Activated CD4-positive, CD25-positive, alpha-beta regulatory T cell treated with anti-CD3 and anti-CD28 coated beads, Interleukin-2, amount 50 U/mL, for 24 hours (primary cell): ENCODE measurements at places on chromosomes 6 and 20.

DNA sequence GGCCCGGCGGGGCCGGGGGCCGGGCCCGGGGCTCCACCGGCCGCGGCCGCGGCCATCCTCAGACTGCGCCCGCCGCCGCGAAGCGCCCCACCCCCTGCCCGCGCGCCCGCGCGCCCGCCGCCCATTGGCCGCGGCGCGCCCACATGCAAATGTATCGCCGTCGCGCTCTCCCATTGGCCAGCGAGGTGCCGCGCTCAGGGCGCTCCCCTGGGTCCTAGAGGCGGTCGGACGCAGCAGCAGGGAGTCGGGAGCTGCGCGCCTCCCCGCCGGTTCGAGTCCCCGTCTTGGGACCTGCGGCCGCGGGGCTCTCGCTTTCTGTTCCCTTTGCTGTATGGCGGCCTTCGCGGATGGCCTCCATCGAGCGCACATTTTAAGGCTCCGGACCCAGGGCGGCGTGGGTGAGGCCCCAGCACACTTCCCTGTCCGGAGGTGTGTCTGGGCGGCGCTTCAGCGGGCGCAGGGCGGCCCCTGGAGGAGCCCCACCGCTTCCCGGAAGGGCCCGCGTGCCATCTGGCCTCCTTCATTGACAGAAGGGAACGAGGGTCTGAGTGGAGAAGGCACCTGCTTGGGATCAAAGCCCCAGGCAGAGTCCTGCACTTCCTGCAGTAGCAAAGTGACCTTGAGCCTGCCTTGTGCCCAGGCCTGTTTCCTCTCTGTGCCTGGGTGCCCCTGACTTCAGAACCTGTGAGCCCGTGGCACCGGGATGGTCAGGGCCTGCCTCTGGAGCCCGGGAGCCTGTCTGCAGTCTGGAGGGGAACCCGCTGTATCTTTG lies at the start of gene CABLES2:
CABLES2 (minus strand) TSS at position 65 of the 772 bp plus-strand sequence; CDS start at position 56, 9 bp downstream.
- peak; percentile 96 for ATAC-seq

DNA sequence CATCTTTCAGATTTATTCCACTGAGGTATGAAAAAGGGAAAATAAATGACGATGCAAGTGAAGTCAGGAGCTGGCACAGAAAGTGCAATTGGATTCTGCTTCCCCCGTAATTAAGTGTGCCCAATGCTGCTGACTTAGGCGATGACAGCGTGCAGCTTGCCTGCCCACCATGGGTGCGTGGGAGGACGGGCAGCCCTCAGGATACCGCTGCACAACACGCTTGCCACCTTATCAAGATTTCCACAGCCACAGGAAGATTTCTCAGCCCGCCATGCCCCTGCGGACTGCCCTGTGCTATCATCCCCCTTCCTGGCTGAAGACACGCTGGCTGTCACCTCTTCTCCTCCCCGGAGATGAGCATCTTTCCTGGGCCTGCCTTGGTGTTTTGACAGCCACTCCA lies 103.3 kb upstream of the BACH2 start:
- no peak for ATAC-seq

GRCh38 chr6:157246048-157246630 lies 77.2 kb downstream of the TMEM242 start:
- ATAC-seq: no peak

DNA sequence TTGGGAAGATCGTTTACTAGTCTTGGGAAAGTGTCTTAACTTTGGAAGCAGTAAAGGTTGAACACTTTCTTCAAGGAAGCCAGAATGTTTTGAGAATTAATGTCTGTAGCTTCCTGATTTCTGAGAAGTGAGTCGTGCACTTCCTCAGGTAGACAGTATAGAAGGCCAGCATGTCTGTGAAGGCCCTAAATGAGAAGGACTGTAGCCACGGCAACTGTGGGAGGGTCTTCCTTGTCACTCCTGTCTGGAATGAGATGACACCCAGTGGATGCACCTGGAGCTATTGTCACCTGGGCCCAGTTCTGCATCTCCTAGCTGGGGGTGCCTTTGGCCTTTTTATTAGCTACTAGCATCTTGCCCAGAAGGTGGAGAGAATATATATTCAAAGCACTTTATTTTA lies 8.8 kb downstream of the STX16 start:
- no peak for ATAC-seq

DNA sequence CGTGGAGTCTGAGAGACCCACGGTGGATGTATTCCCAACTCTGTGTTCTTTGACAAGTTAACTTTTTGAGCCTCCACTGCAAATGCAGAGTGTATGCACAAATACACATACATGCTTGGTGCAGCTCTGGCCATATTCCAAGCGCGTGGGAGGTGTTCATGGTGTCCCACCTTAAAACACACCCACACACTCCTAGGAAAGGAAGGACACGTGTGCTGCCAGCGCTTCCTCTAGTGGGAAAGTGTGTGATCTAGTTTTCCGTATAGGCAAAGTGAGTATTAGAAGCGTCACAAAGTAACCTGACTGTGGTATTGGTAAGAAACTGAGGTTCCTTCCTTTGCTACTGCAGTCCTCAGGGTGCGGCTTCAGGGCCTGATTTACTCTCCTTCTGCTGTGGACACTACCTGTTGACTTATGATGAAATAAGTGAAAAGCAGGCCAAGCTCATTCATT lies 36.0 kb upstream of the MPC1 start:
- no peak for ATAC-seq

- no peak for ATAC-seq
These were observed 1260.3 kb downstream of the EPHA7 start for GRCh38 chr6:92159046-92159445.

DNA sequence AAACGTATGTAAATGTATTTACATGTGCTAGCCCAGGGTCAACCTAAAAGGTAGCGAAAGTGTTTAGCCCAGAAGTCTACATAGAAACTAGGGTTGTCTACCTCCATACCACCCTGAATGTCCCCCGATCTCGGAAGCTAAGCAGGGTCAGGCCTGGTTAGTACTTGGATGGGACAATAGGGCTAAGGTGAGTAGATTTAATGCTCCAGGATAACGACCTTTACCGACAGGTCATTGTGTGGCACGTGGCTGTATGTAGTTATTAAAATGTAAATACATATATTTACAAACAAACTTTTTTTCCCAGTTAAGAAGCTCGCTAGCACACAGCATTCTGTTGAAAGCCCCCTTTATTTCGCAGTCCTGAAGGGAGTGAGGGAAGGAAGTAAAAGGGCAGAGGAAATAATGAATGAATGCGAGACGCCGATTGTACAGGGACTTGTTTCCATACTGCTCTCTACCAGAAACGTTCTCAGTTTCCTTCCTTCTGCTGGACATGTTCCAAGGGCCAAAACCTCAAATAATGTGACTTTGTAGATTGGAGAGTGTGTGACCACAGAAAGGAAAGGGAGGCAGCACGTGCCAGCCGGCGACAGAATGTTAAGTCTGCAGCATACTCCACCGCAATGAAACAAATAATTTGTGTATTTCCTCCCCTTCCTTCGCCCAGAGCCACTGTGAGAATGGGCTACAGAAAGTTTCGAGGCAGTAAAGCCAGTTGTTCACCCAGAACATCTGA lies 612 bp downstream of the ADAT2 start:
- ATAC-seq: no peak
